ENCODE measurements at places on chromosomes 3 and 15.
A peak's percentile ranks its signal among the peaks of the same experiment; 100 is the strongest.

DNA sequence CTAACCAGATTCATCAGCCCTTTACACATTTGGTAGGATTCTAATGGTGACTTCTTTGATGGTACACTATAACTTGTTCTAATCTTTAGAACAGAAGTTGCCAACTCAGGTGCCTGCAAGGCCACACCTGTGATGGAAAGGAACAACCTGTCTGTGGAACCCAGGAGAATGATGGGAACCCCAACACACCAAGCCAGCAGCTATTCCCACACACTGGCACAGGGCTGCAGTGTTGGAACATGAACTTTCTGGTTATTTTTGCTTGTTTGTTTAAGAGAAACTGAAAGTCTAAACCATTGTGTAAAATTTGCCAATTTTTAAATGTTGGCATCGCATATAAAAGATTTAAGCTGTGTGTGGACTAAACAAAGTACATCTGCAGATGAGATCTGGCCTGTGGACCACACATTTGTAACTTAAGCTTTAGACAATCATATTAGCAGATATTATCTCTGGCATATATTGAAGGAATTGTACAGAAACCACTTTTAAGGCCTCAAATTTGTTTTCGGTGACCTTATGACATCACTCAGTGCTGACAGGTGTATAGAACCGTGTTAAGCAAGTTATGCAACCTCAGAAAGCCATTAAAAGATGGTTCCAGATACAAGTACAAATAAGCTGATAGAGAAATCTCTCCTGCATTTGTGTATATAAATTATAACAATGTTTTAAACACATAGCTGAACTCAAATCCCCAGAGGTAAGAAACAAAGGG, 242.9 kb downstream of the SLC9A9 start:
- no peak for DNase-seq

DNA sequence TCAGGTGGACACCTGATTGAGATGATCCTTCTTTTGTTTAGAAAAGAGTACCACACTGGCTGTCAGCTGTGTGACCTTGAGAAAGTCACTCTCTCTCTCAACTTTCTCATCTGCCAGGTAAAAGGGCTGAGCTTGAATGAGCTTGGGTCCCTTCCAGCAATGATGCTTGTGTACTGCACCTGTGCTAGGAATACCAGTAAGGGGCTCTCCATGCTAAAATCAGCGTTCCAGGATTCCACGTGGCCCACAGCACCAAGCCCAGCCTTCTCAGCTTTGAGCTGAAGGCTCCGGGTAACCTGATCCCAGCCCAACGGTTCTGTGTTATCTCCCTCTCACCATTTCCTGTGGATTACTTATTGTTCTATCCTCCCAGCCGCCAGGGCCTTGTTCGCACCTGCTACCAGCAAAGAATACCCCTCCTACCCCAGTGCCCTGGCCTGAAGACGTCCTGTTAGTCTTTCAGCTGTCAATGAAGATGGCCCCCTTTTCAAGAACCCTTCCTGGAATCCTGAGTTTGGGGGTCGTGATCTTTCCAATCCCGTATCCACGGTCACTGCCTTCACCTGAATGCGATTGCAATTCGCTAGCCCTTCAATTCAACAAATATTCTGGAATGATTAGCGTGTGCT, 54.2 kb upstream of the CGNL1 start:
- DNase-seq: no peak

GRCh38 chr15:101501703-101502373, 12.3 kb upstream of the PCSK6 start:
- peak; percentile 17 for DNase-seq

GRCh38 chr3:69417541-69418078, 31.7 kb upstream of the FRMD4B start:
- DNase-seq: no peak

GRCh38 chr3:25707268-25707926, 42.7 kb upstream of the TOP2B start:
- no peak for DNase-seq

GRCh38 chr3:173249457-173249856, 108.4 kb upstream of the SPATA16 start:
- DNase-seq: no peak

- DNase-seq: no peak
Observed at GRCh38 chr15:38195191-38195901, 57.3 kb upstream of the SPRED1 start.

DNA sequence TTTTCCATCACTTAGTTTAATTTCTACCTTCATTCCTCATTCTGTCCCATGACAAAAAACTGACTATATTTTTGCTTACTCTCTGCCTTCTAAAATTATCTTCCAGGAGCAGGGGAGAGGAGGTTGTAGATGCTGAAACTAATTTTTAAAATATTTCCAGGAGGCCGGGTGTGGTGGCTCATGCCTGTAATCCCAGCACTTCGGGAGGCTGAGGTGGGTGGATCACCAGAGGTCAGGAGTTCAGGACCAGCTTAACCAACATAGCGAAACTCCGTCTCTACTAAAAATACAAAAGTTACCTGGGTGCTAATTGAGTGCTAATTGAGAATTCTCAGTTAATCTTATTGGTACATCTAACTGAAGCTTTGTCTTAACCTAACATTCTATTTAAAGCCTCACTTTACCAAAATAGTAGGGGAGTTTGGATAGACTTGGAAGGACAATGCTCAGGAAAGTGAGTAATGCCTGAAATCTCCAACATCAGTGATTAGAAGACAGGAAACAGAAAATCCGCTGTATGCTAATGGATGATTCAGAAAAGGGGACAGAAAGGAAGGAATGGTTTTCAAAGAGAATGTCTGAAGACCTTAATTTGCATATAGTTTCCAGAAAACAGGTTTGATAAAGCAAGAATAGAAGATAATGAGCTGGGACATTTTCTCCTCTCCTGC, 336.1 kb downstream of the GBE1 start:
- no peak for DNase-seq

All from stimulated activated CD4-positive, alpha-beta T cell treated with anti-CD3 and anti-CD28 coated beads, Interleukin-1b, Interleukin-23, amount 100 ng/mL, for 1 hour (primary cell).